ENCODE measurements at places on chromosomes 13 and 19. TPM values are rescaled to one million over a fixed set of nuclear protein-coding genes. Genes with fewer than 3 reads are reported as not detected.

The CEACAM4 gene
- total RNA-seq, result not detected

The PSG3 gene
- 0.16 TPM for total RNA-seq

The ZNF470 gene
- total RNA-seq, result 1.7 TPM

The ZFR2 gene
- total RNA-seq, result 0.16 TPM

The TMEM255B gene
- 0.65 TPM for total RNA-seq

The ZFP28 gene
- 4.0 TPM for total RNA-seq

The DIRAS1 gene
- total RNA-seq, result 3.5 TPM

The CEACAM1 gene
- total RNA-seq, result 1.4 TPM

The BCAM gene
- total RNA-seq, result 67.7 TPM

The MAMSTR gene
- 0.28 TPM for total RNA-seq

The MCOLN1 gene
- total RNA-seq, result 11.8 TPM

The CGB7 gene
- total RNA-seq, result 0.77 TPM

The SWSAP1 gene
- 1.7 TPM for total RNA-seq

The ZNF560 gene
- not detected for total RNA-seq

The EXOC3L2 gene
- 1.3 TPM for total RNA-seq

The NXNL1 gene
- not detected for total RNA-seq

Data from A549 treated with DMSO at 1 μM for 4 hours (cell line).